Activated CD4-positive, CD25-positive, alpha-beta regulatory T cell (primary cell): ENCODE measurements at places on chromosomes 11 and 22.

- DNase-seq = no peak
Observed at GRCh38 chr11:46026606-46027293, 94.5 kb downstream of the PHF21A start.

- no peak for DNase-seq
Observed at GRCh38 chr11:2775626-2776350, 76.0 kb upstream of the KCNQ1OT1 start.

DNA sequence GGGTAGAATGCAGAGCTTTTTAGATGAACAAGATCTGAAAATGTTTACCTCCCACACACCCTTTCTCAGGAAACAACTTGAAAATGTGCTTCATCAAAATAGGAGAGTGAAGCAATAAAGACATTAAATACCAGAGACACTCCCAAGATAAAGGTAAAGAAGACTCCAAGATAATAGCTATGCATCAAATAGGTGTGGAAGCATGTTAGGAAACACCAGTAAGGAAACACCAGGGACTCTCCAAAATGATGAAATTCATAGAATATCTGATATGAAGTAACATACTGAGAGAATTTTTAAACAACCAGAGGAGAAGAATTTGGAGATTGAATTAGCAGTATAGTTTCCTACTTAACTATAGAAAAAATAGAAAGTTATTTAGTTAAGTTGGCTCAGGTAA, 57.0 kb downstream of the OR10A6 start:
- no peak for DNase-seq

- no peak for DNase-seq
Observed at GRCh38 chr22:38524429-38524828, 18.3 kb upstream of the DDX17 start.

DNA sequence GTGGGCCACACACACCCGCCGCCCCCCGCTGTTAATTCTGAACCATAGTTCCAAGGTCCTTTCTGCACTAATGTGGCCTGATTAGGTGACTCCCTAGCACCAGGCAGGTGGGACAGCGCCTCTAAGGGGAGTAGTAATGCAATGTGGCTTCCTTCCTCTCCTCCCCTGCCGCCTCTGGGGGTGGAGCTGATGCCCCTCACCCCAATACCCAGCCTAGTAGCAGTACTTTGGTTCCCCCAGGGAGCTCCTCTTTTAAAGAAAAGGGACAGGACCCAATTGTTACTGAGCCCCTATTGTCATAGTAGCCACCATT, 14.4 kb downstream of the RTN4RL2 start:
- DNase-seq = no peak

DNA sequence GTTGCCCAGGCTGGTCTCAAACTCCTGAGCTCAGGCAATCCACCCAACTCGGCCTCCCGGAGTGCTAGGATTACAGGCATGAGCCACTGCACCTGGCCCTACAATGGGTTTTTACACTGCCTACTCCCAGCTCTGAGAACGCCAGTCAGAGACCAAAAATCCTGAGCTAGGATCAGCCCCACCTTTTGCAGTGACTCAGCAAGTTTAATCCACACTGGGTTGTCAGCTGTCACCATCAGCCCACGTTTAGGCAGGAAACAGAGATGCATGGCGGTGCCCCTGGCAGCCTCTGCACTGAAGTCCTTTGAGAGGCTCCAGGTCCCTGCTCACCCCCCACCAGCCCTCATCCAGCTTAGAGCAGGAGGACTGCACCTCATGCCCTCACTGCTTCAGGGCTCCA, 117.6 kb downstream of the ARHGAP8 start:
- DNase-seq = no peak

DNA sequence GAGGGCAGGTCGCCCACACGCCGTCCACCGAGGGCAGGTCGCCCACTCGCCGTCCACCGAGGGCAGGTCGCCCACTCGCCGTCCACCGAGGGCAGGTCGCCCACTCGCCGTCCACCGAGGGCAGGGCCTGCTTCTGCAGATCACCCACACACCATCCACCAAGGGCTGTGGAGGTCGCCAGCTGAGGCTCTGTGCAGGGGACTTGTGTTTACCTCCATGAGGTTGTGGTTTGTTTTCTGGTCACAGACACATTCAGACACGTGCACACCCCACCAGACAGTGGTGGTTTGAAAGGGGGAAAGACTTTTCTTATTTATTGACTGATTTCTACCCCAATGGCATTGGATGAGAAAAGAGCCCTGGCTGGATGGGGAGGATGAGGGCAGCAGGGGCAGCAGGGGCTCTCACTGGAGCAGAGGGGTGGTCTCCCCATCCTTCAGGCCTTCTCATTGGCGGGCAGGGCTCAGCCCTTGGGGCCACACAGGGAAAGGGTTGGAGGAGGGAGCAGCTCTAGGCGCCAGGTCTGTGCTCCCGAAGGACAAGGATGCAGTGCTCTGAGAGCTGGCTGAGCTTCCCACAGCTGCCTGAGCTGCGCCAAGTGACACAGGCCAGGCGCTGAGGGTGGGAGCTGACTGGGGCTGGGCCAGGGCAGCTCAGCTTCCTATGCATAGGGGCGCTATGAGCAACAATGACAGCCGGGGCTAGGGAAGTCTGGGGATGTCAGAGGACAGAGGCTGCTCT, 252.6 kb upstream of the B3GAT1 start:
- no peak for DNase-seq

DNA sequence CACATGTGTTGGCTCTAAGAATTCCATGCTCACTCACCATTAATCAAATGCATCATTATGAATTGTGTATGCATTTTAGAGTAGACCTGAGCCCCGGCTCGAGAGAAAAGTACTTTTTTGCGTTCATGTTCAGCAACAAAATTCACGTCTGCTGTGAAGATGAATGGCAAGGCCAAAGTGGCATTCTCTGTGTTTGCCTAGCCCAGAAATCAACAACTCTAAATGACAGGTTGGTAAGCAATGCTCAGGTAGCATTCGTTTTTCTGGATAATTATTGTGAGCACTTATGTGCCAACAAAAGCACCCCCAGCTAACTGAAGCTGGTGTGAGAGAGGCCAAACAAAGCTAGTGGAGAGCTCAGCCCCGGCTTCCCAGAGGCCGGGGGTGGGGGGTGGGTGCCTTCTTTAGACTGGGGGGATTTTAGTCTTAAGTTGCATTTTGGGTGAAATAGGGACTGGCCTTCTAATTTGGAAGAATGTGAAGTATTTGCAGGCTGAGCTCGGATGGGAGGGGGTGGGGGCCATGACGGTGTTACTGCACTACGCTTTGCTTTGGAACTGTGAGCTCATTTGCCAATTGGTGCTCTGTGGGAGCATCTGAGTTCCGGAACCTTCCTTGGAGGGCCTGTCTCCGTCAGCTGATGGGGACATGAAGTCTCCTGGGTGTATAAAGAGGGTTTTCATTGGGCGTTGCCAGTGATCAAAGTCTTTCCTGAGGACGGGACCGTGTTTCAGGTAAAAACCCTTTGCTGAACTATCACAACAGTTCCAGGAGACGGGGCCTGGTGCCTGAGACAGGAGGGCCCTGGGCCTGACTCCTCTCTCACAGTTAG, 29.0 kb upstream of the ALX4 start:
- no peak for DNase-seq

GRCh38 chr22:22706253-22706915, 62.0 kb downstream of the GGTLC2 start:
- no peak for DNase-seq

DNA sequence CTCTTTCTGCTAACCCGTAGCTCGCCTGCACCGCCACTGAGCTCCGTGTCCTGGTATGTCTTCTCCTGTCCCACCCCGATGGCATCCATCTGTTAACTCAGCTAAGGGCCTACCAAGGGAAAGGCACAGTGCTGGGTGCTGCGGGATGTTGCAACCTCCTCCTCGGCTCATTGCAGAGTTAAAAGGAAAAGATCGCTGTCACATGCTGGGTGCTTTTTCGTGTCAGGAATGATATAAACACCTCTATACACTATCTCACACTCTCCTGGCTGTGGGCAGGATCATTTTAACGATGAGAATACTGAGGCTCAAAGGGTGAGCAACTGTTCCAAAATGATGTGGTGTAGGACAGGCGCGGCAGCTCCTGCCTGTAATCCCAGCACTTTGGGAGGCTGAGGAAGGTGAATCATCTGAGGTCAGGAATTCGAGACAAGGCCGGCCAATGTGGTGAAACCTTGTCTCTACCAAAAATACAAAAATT, 10.1 kb downstream of the TXN2 start:
- no peak for DNase-seq

DNA sequence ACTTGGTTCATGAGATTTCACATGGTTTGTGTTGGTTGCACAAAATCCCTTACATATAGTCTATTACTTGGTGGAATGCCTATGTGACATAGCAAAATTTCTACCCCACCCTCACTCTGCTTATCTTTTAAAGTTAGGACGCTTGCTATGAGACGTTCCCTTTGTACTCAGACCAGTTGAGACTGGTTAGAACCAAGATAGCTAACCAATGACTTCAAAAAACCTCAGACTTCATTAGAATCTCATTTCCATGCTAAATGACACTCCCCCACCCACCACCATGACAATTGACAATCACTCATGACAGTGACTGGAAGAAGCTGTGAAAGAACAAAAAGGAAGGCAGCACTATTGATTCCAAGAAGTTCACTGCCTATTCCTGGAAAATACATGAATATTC, 313.6 kb downstream of the ETS1 start:
- no peak for DNase-seq

DNA sequence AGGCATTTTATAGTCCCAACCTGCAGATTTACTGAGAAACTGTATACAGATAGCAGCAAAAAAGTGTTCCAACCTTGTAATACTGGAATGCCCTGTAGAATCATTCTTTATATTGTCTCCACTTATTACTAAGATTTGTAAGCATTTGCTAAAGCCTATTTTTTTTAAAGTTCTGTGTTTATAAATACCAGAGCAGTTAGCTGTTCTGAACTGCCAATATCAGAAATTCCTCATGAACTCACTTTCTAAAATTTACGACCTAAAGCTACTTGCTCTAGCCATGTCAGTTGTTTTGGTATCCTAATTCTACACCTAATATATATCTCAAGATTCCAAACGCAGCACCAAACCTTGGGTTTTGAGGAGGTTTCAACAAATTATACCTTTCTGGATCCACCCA, 103.2 kb downstream of the C11orf65 start:
- no peak for DNase-seq

- no peak for DNase-seq
Observed at GRCh38 chr22:20867179-20868024, 8.6 kb downstream of the SNAP29 start.

DNA sequence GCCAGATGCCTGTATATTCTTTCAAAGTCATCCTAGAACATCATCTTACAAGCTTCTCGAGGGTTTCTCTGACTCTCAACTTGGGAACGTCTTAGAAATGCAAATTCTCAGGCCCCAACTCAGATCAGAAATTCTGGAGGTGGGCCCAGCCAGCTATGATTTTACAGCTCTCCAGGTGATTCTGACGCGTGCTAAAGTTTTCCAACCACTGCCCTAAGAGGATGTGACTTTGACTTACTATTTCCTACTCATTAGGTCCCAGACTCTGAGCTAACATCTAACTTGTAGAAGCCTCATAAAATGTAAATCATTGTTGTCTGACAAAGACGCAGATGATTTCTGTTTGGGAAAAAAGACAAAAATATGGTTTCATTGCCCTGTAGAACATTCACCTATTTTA, 61.1 kb downstream of the IRAG1 start:
- DNase-seq = no peak
